ENCODE measurements at places on chromosomes 4 and X.

DNA sequence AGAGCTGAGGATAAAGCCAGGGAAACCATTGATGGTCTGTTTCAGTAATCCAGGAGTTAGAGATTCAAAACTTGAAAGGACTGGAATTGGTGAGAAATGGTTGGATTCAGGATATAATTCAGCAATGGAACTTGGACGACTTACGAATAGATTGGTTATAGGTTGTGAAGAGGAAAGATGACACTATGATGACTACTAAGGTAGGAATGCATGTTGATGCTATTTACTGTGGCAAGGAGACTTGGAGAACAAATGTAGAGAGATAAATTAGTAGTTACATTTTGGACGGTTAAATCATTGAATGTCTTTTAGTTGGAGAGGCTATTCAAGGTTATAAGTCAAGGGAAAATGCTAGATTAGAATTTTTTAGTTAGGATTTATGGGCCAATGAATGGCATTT lies 365.4 kb upstream of the TECRL start:
- DNase-seq: no peak

GRCh38 chr4:107885865-107886264 lies 45.5 kb upstream of the CYP2U1 start:
- DNase-seq: no peak

- DNase-seq: no peak
Measured at GRCh38 chr4:8821151-8821950, 50.3 kb downstream of the HMX1 start.

GRCh38 chrX:128460835-128461234 lies 408.6 kb upstream of the ACTRT1 start:
- no peak for DNase-seq

GRCh38 chr4:98680806-98681205 lies 22.4 kb upstream of the TSPAN5 start:
- DNase-seq: no peak

Data from right kidney (tissue), 9 donors.